ENCODE measurements at places on chromosomes 11 and 22. TPM values are rescaled to one million over a fixed set of nuclear protein-coding genes. Genes with fewer than 3 reads are reported as not detected.

DNA sequence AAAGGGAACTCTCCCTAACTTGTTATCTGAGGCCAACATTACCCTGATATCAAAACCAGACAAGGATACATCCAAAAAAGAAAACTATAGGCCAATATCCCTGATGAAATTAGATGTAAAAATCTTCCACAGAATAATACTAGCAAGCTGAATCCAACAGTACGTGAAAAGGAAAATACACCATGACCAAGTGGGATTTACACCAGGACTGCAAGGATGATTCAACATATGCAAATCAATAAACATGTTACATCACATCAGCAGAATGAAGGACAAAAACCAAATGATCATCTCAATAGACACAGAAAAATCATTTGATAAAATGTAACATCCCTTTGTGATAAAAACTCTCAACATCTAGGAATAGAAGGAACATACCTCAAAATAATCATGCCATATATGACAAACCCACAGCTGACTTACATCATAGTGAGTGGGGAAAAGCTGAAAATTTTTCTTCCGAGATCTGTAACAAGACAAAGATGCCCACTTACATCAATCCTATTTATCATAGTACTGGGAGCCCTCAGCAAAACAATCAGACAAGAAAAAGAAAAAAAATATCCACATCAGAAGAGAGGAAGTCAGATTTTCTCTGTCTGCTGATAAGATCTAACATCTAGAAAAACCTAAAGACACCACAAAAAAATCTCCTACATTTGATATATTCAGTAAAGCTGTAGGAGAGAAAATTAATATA is 703.3 kb upstream of the ANO5 start:
- DNase-seq, result no peak

CEP126 gene
- total RNA-seq, result 3.8 TPM

- no peak for DNase-seq
Observed at GRCh38 chr22:45238957-45239680, 1.6 kb downstream of the KIAA0930 start.

ZNRD2 gene
- 24.6 TPM for total RNA-seq

GRCh38 chr11:10302359-10302743 is 2.5 kb upstream of the ADM start:
- no peak for DNase-seq

GRCh38 chr11:66336234-66337102 is at the start of gene RIN1:
Gene RIN1, minus strand, starts transcription at chr11:66336434. Its CDS starts 32 bp downstream, at chr11:66336402.
- DNase-seq, result peak; percentile 82

PRDM11 gene
- total RNA-seq, result 16.3 TPM

GAL gene
- total RNA-seq, result 0.31 TPM

DNA sequence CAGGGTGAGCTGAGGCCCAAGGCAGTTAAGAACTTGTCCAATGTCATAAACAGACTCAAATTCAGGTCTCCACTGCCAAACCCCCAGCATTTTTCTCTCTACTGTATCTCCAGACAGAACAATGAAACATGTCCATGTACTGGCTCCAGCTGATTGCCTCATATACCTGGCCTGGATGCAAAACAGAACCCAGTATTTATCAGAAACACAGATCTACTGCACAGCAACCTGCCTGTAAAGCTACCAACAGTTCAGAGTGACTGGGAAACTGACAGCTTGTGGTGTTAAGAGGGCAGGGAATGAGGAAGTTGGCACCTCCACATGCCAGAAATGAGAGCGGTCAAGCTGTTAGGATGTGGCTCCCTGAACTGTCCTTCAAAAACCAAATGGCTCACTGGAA is 41.6 kb downstream of the C11orf71 start:
- DNase-seq, result no peak

GRCh38 chr11:41943656-41944055 is 484.2 kb upstream of the LRRC4C start:
- no peak for DNase-seq

DNA sequence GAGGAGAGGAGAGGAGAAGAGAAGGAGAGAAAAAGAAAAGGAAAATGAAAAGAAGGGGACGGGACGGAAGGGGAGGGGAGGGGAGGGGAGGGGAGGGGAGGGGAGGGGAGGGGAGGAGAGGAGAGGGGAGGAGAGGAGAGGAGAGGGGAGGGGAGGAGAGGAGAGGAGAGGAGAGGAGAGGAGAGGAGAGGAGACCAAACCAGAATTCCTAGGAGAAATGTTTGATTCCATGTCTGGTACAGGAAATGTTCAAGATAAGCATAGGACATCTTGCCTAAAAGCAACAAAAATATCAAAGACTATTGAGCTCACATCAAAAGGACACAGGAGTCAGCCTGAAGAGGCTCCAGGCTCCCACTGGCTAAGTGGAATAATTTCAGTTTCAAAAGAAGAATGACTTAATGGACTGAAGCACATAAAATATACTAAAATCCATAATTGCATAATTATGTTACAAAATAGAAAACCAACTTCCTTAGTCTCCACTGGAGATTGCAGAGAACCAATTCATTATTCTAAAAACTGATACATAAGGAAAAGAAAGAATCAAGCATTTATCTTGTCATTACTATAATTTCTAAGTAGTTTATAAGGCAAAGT is 101.1 kb upstream of the APOA1 start:
- DNase-seq, result no peak

ELFN2 gene
- total RNA-seq, result 0.05 TPM

All from left cardiac atrium (tissue), 4 donors.